Mammary epithelial cell (primary cell): ENCODE measurements at places on chromosomes 3 and 15. TPM values are rescaled to one million over a fixed set of nuclear protein-coding genes. Genes with fewer than 3 reads are reported as not detected.
A peak's percentile ranks its signal among the peaks of the same experiment; 100 is the strongest.

Gene CD96
- total RNA-seq = 0.16 TPM in 2 replicates

Gene ALDH1L1
- 1.2 TPM for total RNA-seq

GRCh38 chr15:53808058-53808706 lies 48.7 kb upstream of the WDR72 start:
- no peak for DNase-seq

GRCh38 chr3:7710284-7710683 lies 791.3 kb upstream of the LMCD1 start:
- no peak for DNase-seq

DNA sequence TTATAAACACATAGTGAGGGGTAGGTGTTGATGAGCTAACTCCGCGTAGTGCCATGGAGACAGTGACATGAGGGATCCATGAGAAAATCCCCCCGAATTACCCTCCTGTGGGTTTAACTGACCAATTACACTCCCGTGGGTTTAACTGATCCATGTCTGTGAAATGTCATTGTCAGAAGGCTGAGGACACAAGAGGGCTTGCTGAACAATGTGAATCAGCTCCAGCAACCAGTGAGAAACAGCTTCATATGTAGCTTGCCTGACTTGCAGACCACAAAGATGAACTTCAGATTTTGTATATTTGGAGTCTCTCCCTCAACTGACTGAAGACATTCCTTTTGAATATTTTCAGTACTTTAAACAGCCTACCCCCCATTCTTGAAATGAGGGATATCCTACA lies 144.9 kb downstream of the FBN1 start:
- no peak for DNase-seq

DNA sequence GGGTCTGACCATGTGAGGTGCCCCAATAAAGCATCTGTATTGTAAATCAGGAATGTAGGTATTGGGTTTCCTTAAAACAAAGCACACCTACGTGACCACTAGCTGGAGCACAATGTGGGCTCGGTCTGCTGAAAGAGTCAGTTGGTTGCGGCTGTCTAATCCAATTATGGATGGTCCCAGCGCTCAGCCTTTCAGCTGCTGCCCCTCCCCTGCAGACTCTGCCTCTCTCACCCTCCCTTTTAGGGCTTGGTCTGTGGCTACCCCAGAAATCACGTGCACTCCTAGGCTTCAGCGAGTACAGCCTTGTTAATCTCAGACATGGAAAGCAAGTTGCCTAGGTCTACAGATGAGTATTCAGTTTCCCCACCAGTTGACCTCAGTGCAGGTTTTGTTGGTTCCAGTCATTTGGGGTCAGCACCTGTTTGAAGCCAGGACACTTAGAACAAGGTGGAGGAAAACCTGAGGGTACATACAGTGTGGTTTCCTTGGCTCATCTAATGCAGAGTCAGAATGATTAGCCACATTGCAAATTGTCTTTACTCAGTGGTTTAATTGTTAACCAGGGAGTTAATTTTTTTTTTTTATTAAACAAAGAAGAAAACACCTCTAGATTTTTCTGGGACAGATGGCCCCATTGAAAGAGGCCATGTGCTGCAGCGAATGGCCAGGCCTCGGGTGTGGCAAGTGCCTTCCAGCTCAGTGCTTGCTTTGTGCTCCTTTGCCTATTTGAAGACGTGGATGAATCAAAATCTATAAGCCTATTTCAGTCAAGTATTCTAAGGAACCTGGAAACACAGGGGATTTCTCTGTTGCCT lies 137.7 kb downstream of the IGF1R start:
- DNase-seq = no peak

- no peak for DNase-seq
These were observed 38.8 kb downstream of the LMCD1 start for GRCh38 chr3:8540456-8540855.

- no peak for DNase-seq
These were observed 1.0 kb downstream of the LRCH3 start for GRCh38 chr3:197791892-197792647.

DNA sequence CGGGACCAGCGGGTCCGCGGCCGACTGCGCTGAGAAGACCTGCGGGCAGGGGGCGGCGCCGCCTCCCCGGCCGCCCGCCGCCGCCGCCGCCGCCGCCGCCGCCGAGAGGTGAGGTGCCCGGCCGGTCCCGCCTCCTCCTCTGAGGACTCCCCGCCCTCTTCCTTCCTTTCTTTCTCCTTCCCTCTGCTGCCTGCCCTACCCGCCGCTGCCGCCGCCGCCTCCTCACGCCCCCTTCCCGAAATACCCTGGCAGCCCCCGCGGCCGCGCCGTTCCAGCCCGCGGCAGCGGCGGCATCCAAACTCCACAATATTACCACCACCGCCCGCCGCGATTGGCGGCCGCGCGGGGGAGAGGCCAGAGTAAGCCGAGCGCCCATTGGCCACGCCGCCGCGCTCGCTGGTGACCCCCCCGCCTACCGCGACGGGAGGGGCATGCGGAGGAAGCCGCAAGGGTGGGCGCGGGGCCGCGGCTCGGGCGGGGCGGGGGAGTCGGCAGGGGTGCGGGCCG lies 61.8 kb upstream of the ANKRD28 start:
- DNase-seq = peak; percentile 89

Gene CTXN2
- total RNA-seq = not detected in 2 replicates

GRCh38 chr15:45644437-45644836 lies 9.6 kb downstream of the SQOR start:
- DNase-seq = no peak

DNA sequence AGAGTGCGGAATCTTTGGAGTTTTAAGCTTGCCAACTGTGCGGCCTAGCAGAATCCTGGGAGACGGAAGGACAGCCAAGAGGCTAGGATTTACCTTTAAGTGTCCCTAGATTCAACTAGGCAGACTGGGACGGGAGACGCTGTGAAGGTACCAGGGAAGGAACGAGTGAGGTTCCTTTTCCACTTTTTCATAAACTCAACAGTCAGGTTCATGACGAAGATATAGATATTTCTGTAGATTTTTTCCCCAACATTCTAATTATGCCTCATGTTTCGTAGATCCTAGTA lies 564 bp upstream of the GABPB1 start:
- no peak for DNase-seq

DNA sequence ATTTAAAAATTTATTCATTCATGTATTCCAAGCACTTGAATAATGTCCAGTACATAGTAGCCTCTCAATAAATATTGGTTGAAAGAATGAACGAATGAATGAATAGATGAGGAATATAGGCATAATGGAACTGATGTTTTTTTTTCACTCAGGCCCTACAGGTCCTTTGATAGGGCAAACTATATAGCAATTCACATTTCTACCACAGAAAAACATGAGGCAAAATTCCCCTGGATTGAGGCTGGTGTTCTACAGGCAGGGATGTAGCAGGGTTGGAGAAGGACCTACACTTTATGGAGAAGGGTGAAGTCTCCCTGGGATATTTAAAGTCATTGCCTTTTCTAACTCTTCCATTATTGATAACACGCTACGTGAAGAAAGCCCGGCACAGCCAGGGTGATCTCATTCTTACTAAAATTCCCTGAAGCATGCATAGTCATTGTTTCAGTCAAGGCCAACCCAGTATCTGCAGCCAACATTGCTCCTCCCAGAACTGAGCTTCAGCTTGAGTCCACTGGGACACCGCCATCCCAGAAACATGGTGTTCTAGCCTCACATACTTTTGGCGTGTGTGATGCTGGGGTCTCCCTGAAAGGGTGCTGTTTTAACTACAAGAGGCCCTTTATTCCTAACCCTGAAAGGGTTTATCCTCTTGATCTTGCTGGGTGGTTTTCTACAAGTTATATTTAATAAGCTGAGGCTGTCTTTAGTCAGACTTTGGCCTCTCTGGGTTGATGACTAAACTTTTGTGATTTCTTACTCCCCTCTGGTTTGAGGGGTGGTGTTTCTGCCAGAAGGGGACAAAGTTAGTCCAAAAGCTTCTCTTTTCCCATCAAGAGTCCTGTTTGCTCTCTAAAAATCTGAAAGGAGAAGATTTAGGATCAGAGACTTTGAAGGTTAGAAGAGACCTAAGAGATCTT lies 25.9 kb upstream of the FBN1 start:
- peak; percentile 85 for DNase-seq

DNA sequence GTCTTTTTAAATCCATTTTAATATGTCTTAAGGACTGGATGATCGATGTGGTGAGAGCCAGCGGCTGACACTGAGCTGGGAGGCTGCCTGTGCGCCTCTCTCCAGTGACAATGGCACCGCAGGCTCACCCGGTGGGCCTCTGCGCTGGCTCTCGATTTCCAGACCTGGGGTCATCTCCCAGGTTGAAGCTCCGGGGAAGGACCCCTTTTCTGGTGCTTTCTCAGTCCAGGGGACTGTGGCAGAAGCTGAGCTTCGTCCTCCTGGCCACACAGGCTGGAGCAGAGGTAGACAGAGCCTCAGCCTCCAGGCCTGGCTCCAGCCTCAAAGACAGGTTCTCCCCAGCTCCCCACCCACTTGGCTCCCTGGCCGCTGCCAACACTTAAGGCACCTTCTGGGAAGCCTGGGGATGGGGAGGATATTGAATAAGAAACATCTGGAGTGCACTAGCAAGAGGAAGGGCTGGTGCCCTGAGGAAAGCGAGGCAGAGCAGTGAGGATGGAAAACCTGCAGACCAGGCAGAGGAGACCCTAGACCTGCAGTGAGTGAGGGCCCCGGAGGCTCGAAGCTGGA lies 154.2 kb upstream of the SMAD3 start:
- DNase-seq = no peak

Gene CMTM6
- 62.9 and 70.0 TPM in 2 replicates for total RNA-seq

DNA sequence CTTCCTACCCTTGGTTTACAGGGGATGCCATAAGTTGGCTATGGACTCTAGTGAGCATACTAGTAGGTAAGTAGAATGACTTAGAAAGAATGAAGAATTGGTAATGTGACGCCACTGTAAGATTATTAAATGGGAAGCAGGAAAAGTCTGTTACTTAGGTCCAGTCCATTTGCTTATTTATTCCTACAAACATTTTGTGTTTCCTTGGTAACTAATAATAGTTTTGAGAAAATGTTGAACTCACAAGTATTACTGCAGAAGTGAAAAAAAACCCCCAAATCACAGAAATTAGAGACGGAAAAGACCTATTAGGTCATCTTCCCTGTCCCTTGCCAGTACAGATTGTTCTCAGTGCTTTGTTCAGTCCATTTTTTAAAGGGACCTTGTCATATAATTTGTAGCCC lies 63.5 kb downstream of the CMSS1 start:
- DNase-seq = no peak
